ENCODE measurements at places on chromosomes 6 and 20. TPM values are rescaled to one million over a fixed set of nuclear protein-coding genes. Genes with fewer than 3 reads are reported as not detected.

DNA sequence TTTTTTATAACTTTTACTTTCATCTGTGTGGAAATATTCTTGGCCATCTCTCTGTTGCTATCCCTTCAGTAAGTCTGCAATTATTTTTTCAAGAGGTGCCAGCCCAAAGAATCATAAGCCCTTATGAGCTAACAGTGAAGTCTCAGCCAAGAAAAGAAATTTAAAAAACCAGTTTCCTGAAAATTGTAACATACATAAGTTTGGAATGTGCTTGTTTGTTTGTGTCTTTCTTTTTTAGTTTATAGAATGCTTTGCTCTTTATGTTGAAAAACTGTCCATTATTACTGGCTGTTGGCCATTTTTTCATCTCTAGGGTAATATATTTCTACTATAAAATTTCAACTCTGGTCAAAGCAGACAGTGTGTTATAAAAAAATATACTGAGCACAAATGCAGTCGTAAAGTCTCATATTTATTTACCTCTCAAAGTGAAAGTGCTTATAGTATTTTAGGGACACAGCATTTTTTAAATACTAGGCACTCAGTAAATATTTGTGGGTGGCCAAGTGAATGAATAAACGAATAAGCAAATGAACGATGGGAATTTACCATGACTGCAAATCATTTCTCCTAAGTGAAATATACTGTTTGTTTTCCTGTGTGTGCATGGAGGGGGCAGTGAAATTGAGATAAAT is 659.7 kb downstream of the KIF16B start:
- H3K27ac ChIP-seq: no peak overlapping the region
- no peaks in the 10 kb centered on the region for H3K36me3 ChIP-seq
- DNase-seq: no peak
- H3K4me1 ChIP-seq: peaks cover 12% of the 10 kb centered on the region

NNAT gene
- total RNA-seq: 8.5 TPM

DNA sequence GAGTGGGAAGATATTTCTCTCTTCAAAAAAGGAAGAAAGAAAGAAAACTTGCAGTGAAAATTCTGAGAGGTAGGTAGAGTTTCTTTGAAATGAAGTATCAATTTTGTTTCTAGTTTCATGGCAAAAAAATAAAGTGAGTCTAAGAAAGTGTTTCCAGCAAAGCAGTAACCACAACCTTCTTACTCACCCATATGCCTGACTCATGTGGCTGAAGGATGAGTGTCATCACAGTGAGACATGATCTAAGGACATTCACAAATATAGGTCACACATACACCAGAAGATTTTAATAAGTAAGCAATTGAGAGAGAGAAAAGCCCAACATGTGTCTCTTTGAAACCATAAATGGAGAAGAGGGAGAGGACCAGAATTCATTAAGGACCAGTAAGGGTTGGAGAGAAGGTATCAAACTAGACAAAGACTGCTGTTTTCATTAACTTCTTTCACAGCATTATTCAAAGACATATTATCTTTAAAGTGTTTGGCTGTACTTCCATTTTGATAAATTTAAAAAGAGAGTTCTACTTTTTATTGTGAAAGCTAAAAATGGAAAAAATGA is 169.5 kb downstream of the FRK start:
- H3K4me1 ChIP-seq: no peaks in the 10 kb centered on the region
- no peak overlapping the region for H3K4me3 ChIP-seq
- DNase-seq: no peak
- no peak overlapping the region for H3K27ac ChIP-seq
- H3K36me3 ChIP-seq: no peaks in the 10 kb centered on the region

- no peak for DNase-seq
- H3K27me3 ChIP-seq: no peaks in the 10 kb centered on the region
- no peak overlapping the region for H3K4me3 ChIP-seq
- no peaks in the 10 kb centered on the region for H3K4me1 ChIP-seq
- peaks cover 26% of the 10 kb centered on the region for H3K36me3 ChIP-seq
Observed at GRCh38 chr6:7604003-7604402, 14.0 kb downstream of the SNRNP48 start.

DNA sequence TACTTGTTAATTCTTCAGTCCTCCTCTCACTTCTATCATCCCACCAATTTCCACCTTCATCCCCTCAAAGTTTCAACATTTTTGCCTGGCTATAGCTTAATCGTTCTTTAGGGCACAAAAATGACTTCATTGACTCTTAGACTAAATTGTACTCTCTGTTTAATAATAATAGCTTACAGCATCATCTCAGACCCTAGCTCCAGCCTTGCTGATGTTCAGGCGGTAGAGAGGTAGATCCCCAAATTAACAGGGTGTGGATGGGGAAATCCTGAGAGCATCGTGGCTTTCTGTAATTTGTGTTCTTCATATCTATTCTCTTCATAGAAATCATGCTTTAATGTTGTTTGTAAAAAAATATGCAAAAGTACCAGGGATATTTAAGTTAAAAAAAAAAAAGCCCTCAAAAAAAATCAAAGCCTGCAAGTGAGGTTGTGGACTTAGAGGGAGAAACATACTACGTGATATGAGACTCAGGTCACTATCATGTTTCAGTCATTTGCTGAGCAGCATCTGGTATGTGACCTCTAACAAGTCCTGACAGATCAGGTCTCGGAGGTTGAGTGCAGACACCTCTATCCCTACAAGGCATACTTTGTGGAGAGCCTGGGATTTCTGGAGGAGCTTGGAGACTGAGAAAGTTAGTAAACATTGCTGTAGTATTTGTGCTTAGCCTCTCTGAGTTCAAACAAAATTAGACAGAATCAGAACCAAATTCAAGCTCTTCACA is 1063.3 kb upstream of the CITED2 start:
- H3K4me1 ChIP-seq: peaks cover 8% of the 10 kb centered on the region
- no peak overlapping the region for H3K27ac ChIP-seq
- no peak overlapping the region for H3K4me3 ChIP-seq
- no peak for DNase-seq

FAM209A gene
- not detected for total RNA-seq

- no peak for DNase-seq
- no peaks in the 10 kb centered on the region for H3K27me3 ChIP-seq
- H3K36me3 ChIP-seq: no peaks in the 10 kb centered on the region
- no peak overlapping the region for H3K27ac ChIP-seq
- no peak overlapping the region for H3K4me3 ChIP-seq
- H3K4me1 ChIP-seq: no peaks in the 10 kb centered on the region
Observed at GRCh38 chr20:23519556-23519955, 28.6 kb downstream of the CST8 start.

PBOV1 gene
- total RNA-seq: not detected

Data from tibial nerve (tissue), 4 donors.